ENCODE measurements at places on chromosomes 11 and 22.

DNA sequence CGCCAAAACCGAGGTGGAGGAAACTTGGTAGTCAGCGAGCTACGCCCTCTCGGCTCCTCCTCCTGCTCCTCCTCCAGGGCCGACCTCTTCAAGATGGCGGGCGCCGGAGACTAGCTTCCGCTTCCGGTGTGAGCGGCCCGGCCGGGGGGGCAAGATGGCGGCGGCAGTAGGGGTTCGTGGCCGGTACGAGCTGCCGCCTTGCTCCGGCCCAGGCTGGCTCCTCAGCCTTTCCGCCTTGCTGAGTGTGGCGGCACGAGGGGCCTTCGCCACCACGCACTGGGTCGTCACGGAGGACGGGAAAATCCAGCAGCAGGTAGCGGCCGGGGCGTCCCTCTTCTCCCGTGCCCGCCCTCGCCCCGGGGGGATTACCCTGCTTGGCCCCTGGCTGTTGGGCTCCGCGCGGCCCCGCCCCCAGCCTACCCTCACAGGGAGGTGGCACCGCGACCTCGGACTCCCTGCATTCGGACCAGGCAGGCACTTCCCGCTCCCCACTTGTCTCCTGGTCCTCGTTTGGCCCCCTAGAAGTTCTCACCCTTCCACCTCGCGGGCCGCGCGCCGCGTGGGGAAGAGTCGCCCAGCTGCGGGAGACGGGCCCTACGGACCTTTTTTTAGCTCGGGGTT, at the start of gene TTC17:
TTC17 (plus strand) TSS at position 120 of the 621 bp plus-strand sequence; CDS start at position 155, 35 bp downstream.
- peak; percentile 92 for DNase-seq

GRCh38 chr11:111045874-111046273, 199.7 kb upstream of the POU2AF2 start:
- no peak for DNase-seq

GRCh38 chr11:7971846-7972245, 6.6 kb upstream of the NLRP10 start:
- DNase-seq: no peak

DNA sequence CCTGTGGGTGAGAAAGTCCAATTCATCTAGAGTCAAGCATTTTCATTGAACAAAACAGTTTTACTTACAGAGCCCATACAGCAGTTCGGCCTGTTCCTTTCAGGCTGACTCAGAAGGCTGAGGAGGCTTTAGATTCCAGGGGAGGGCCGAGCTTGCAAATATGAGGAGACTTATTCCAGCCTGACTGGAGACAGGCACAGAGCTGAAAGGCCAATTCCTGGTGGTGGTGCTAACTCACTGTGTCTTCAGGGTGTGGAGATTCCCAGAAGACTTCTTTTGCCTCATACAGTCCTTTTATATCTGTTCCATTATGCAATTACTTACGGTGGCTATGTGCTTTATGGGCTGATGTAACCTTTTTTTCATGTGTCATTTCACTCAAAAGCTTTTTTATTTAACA, at the start of gene OR51E2:
OR51E2 (minus strand) TSS at position 269 of the 400 bp plus-strand sequence. CDS start 15,142 bp downstream, outside the sequence.
- no peak for DNase-seq

- no peak for DNase-seq
Observed at GRCh38 chr22:32754413-32755041, 47.0 kb upstream of the TIMP3 start.

DNA sequence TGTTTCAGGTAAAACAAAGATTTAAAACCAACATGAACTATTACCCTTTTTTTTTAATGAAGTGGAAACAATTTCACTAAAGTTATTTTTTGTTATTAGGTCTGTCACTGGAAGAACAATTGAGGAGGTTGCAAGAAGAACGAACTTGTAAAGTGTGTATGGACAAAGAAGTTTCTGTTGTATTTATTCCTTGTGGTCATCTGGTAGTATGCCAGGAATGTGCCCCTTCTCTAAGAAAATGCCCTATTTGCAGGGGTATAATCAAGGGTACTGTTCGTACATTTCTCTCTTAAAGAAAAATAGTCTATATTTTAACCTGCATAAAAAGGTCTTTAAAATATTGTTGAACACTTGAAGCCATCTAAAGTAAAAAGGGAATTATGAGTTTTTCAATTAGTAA, 30.9 kb downstream of the BIRC2 start:
- no peak for DNase-seq

GRCh38 chr22:36297568-36297967, 44.6 kb downstream of the APOL1 start:
- no peak for DNase-seq

- no peak for DNase-seq
Observed at GRCh38 chr11:126587541-126587940, 232.1 kb downstream of the ST3GAL4 start.

GRCh38 chr11:86790195-86790725, 10.1 kb upstream of the PRSS23 start:
- DNase-seq: no peak

GRCh38 chr22:36245805-36246356, 6.6 kb upstream of the APOL2 start:
- DNase-seq: no peak

GRCh38 chr22:35177811-35178210, 79.5 kb upstream of the HMGXB4 start:
- no peak for DNase-seq

GRCh38 chr22:47807506-47807905, 1045.1 kb downstream of the TBC1D22A start:
- DNase-seq: no peak

- no peak for DNase-seq
Observed at GRCh38 chr11:87351676-87352075, 313.9 kb downstream of the TMEM135 start.

- no peak for DNase-seq
Observed at GRCh38 chr11:110501428-110501827, 71.7 kb downstream of the FDX1 start.

DNA sequence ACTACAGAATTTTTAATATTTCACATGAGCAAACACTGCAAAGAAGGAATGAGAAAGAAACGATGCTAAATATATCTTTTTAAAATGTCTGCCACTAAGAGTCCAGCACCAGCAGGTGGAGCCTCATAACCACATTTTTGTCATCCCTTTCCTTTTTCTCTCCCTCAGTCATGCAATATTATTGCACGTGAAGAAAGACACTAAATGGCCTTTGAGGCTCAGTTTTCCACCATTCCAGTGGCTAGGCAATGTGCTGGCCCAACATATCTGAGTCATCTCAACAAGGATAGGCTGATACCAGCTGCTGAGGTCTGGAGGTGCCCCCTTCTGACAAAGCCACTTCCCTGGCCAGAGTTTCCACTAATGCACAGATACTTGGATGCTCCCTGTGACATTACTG, 1.8 kb downstream of the ALKBH8 start:
- DNase-seq: peak; percentile 47

- no peak for DNase-seq
Observed at GRCh38 chr22:17846326-17846992, 72.2 kb upstream of the BID start.

DNA sequence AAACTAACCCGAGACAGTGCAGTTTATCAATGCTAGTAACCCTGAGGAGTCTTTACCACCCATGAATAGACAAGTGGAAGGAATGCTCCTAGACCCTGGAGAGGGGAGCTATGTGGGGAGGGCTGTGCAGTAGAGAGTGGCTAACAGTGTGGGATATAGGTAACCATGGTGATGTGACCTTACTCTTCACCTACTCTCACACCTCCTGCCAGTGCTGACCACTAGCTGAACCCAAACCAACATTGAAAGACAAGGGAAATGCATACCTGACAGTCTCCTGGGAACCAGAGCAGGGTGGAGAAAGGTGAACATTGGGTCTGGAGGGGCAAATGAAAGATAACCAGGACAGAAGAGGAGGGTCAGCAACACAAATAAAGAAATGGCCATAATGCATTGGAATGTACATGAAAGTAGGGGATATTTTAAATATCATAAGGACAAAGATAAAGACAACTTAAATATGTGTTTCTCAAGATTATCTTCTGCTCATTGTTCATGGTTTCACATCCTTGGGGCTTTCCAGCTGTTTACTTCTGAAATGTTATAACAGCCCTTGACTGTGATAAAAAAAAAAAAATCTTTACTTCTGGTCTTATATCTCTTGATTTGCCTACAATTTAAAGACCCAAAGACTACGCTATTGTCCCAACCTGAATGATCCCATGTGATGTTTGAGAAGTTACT, 983.3 kb upstream of the TENM4 start:
- DNase-seq: no peak

DNA sequence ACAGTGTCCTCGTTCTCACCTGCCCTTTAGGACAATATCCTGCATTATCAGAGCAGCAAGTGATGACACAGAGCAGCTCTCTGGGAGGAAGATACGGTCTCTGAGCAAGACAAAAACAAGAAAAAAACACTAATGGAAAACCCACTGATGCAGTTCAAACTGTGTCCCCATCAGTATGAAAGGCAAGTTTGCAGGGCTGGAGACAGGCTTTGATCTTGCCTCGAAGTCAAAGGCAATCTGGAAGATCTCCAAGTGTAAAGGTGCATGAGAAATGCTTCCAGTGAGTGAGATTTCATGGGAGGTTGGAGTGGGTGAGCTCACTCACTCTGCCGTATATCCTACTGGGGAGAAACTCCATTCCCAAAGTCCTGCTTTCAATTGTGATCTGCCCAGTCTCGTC, 157.5 kb downstream of the KIRREL3 start:
- DNase-seq: no peak

- DNase-seq: no peak
Observed at GRCh38 chr11:86160541-86161149, 83.9 kb upstream of the EED start.

DNA sequence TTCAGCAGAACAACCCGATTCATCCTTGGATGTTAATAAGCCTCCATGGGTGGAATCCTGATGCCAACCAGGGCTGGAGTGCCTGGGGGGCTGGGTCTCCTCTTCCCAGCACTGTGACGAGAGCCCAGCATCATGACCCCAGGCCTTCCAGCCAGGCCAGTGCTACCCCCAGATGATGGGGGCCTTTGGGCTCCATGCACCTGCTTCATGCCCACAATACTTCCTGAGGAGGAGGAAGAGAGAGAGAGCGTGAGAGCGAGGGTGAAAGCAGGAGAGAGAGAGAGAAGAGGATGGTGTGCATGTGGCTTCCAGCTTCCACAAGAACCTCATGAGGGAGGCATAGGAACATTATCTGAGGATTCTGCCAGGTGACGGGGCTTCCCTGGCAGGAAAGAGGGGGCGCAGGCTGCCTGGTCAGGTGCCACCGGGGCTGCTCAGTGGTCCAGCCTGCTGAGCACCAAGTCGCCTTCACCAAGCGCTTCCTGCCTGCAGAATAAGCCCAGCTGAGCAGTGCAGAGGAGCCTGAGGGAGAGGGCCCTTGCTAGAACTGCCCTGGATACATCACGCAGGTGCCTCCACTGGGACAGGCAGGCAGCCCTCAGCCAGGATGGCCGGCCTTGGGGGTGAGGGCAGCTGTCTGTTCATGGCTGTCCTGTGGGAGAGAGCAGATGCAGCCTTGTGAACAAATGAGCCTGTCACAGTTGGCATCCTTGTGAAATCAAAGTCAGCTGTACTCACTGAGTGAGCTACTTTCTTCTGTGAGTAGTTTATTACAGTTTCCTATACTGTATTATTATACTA, 243.3 kb upstream of the B3GAT1 start:
- DNase-seq: no peak

GRCh38 chr22:24144778-24145085, 36.6 kb upstream of the SUSD2 start:
- no peak for DNase-seq

GRCh38 chr11:118618991-118619375, 11.6 kb downstream of the PHLDB1 start:
- DNase-seq: no peak

DNA sequence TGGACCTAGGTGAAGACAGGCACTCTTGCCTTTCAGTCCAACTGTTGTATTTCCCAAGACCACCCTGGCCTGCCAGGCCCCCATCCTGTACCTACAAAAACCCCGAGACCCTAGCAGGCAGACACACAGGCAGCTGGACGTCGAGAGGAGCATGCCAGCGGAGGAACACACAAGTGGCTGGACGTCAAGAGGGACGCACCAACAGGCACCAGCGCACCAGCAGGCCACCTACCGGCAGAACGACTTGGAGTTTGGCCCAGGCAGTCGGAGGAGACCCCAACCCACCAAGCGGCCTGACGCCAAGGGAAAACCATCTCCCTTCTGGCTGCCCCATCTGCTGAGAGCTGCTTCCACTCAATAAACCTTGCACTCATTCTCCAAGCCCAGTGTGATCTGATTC, 1883.4 kb upstream of the RAG2 start:
- DNase-seq: no peak

- DNase-seq: no peak
Observed at GRCh38 chr11:111905411-111905810, 6.2 kb downstream of the CRYAB start.

- no peak for DNase-seq
Observed at GRCh38 chr22:48574776-48575617, 1252.7 kb downstream of the BRD1 start.

DNA sequence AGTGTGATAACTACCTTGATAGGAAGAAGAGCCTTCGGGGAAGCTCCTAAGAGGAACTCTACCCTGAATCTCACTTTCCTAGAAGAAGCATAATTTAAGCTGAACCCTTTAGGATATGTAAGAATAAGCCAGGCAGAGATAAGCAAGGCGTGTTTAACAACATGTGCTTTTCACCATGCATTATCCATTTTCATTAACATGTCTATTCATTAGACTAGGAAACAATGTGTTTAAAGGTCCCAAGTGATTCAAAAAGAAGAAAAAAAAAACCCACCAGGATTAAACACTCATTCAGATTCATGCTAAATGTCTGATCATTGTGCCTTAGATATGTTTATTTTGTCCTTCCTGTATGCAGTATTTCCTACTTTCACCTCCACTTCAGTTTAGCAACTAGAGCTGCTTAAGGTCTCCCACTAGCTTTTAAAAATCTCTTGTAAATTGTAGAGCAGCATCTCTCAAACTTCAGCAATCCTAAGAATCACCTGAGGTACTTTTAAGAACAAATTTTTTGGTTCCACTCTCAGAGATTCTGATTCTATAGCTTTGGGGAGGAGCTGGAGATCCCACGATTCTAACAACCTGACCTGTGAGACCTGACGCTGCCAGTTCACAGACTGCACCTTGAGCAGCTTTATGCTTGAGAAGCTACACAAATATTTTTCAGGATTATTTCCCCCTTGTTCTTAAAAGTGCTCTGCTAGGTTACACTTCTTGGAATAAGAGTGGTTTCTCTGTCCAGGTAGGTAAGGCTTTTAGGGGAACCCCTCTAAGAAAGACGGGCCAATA, 955.4 kb upstream of the CCDC90B start:
- DNase-seq: no peak

DNA sequence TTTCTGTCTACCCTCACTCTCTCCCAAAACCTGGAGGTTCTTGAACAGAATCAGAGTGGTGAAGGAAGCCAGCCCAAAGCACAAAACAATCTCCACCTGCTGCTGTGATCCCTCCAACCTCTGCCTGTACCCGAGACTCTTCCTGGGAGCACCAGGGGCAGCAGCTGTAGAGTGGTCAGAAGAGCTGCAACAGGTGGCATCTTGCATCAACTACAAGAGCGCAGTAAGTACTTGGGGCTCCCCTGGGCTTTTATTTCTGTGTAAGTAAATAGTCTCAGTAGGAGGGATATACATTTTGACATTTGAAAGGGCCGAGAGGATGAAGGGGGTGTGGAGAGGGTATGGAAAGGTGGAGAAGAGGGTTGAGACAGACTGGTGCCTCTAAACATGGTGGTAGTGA, 8.3 kb upstream of the UBQLNL start:
- no peak for DNase-seq

Measured in CD4-positive, alpha-beta T cell treated with Interleukin-2 at 100 ng/mL for 4 hours (primary cell).